Fibroblast of skin of back (primary cell): ENCODE measurements at places on chromosomes 3 and 15.

DNA sequence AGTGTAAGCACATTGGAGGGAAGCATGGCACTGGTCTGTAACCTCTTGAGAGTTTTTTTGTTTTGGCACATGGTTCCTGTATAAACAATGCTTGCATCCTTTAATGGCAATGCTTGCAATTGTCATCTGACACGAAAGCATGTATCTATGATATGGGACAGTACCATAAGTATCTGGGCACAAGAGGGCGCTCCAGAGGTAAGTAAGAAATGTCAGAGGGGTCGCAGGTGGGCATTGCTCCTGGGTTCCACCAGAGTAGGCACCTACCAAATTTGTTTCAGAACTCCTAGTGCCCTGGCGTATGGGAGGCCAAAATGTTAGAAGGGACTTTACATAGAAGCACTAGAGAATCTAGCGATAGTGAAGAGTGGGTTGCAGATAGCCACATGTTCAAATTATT is 58.7 kb upstream of the BCHE start:
- DNase-seq, result peak; percentile 5

DNA sequence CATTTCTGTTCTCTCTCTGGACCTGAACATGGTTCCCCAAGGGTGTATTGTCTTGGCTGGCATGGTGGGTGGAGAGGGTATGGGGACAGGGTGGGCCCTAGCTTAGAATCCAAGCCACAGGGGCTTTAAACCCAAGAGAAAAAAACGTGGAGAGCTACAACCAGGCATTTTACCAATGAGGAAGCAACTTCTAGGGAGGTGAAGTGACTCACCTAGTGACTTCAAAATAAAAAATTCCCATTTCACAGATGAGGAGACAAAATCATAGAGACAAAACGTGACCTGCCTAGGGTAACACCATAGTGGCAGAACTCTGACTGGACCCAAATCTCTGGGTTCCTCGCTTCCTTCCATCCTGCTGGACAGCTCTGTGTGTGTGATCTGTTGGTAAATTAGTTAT is 216.8 kb downstream of the RPLP1 start:
- DNase-seq, result no peak

GRCh38 chr3:42668793-42669217 is 15.3 kb downstream of the ZBTB47 start:
- DNase-seq, result no peak

GRCh38 chr15:58247855-58248842 is 110.0 kb downstream of the AQP9 start:
- no peak for DNase-seq

GRCh38 chr3:10583798-10584708 is 78.7 kb upstream of the ATP2B2 start:
- DNase-seq, result no peak

DNA sequence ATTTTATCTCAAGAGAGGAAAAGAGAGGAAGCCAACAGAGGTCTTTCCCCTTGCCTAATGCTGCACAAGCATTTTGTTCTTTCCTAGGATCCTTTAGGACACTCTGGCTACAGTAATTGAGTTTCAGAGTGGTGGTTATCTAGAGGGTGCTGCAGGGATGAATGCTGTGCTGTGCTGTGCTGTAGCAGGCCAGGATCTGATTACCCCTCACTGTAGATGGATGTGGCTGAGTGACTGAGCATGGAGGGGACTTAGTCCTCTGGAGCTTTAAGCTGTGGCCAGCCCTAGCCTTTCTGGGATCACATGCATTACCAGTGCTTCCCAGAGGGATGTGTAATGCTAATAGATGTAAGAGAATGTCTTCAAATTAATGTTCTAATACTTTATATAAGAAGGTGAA is 94.8 kb downstream of the SLC9A9 start:
- DNase-seq, result no peak

DNA sequence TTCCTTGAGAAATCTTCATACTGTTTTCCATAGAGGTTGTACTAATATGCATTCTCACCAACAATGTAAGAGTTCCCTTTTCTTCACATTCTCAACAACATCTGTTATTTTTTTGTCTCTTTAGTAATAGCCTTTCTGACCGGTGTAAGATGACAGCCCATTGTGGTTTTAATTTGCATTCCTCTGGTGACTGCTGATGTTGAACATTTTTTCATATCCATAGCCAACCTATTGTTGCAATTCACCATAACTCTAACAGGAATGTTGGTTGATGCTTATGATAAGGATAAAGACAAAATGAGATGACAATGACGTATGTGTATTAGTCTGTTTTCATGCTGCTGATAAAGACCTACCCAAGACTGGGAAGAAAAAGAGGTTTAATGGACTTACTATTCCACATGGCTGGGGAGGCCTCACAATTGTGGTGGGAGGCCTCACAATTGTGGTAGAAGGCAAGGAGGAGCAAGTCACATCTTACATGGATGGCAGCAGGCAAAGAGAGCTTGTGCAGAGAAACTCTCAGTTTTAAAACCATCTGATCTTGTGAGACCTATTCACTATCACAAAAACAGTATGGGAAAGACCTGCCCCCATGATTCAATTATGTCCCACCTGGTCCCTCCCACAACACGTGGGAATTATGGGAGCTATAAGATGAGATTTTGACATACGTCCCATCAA is 37.6 kb upstream of the RHCG start:
- DNase-seq, result peak; percentile 7

DNA sequence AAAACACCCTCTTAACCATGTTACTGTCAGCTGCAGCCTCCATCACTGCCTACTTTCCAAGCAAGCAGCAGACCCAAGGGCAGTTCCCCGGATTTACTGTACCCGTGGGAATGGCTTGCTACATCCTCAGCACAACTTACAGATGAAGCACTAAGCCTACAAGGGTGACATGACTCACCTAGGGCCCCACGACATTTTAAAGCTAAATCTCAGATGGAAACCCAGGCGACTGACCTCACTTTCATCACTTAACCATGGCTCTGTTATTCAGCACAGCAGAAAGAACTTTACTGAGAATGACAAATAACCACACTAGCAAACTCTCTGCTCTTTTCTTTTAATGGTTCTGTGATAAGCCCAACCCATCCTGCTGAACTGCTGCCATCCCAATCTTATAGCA is 65.6 kb downstream of the SUMF1 start:
- no peak for DNase-seq

- DNase-seq, result no peak
Measured at GRCh38 chr3:175029828-175030227, 170.7 kb downstream of the NAALADL2 start.

GRCh38 chr3:65955792-65956477 is 82.8 kb downstream of the MAGI1 start:
- DNase-seq, result peak; percentile 91

GRCh38 chr3:43894176-43895049 is 203.7 kb downstream of the ABHD5 start:
- DNase-seq, result peak; percentile 70

- DNase-seq, result no peak
Measured at GRCh38 chr15:41480396-41481140, 13.1 kb upstream of the ITPKA start.

GRCh38 chr3:9291821-9292410 is 42.5 kb upstream of the SRGAP3 start:
- peak; percentile 56 for DNase-seq

- peak; percentile 91 for DNase-seq
Measured at GRCh38 chr3:152376351-152377183, 107.8 kb downstream of the MBNL1 start.

DNA sequence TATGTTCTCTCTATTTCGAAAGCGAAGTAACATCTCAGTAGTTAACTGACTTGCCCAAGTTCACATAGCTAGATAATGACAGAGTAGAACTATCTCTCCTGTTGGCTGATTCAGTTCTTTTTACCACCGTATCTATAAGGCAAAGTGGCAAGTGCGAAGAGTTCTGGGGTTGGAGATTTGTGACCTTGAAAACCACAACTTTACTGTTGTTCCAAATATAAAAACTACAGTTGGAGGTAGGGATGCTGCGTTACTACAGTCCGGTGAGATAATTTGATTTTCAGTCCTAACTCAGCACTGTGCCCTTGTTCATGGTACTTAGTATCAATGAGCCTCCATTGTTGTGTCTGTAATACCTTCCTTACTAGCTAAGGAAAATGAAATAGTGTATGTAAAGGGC is 71.2 kb upstream of the GOLGA8B start:
- DNase-seq, result no peak

DNA sequence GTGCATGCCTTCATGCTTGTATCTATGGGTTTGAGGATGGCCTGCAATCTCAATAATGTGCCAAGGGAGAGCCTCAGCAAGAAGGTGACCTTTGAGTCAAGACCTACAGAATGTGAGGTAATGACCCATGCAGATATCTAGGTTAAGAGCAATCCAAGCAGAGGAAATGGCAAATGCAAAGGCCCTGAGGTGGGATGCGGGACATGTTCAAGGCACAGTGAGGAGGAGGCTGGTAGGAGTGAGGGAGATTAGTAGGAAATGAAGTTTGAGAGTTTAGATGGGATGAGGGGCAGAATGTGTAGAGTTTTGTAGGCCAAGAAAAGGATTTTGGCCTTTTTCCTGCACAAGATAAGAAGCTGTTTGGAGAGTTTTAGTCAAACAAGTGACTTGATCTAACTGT is 4.7 kb upstream of the MAP2K5 start:
- DNase-seq, result no peak

GRCh38 chr15:40952301-40952900 is 870 bp upstream of the CHAC1 start:
- DNase-seq, result no peak

DNA sequence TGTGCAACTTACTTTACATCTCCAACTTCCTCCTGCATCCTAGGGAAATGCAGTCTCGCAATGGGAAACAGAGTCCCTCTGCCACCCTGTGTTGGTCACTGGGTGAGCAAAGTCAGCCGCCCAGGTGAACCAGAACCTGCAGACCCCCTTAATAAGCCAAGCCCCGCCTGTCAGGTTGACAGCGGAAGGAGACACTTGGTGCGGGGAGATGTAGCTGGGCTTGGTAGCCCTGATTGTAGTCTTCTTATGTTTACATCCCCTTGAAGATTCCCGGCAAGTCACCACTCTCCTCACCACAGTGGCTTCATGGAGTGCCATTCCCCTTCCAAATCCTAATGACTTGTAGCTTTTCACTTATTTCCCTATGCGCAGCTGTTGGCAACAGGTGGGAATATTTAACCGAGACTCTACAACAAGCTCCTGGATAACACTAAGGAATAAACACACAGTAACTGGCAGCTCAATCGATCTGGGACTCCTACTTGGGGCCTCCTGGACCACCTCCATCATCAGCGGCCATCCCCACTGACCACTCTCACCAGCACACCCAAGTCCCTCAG is 17.7 kb upstream of the CLSTN2 start:
- no peak for DNase-seq

DNA sequence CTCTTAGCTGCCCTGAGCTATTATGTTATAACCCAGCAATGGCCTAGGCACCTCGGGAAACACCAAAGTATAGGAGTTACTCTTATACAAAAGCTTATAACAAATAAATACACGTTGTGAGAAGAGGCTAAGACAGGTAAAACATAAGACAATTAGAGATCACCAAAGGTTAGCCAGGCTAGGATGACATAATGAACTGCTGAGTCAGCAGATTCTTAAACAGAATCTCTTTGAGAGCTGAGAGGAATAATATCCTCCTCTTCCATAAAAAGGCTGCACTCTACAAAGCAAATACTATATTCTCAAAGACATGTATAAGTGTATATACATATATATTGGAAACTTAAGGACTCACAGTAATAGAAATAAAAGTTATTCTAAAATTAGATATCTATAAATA is 37.2 kb downstream of the GOLIM4 start:
- no peak for DNase-seq

DNA sequence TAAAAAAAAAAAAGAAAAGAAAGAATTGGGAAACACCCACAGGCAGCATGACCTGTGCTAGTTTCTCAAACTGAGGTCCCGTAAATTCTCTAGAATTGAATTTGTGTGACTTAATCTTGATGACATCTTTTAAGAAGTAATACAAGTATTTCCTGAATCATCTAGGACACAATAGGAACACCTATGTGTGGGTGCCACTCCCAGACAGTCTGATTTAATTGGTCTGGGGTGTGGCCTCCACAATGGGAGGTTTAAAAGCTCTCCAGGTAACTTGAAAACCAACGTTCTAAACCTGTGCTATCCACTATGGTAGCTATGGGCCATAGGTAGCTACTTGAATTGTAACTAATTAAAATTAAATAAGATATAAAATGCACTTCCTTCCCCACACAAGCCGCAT is 28.1 kb downstream of the CFAP92 start:
- no peak for DNase-seq

GRCh38 chr3:54274607-54275006 is 152.3 kb downstream of the CACNA2D3 start:
- DNase-seq, result no peak

GRCh38 chr3:171187706-171188290 is 161.3 kb upstream of the SLC2A2 start:
- peak; percentile 50 for DNase-seq
